NCI-H748 treated with DMSO at 0.1 percent for 48 hours (cell line): ENCODE measurements at places on chromosomes 11 and 22.

- no peak for DNase-seq
These were observed 31.1 kb downstream of the SDHAF2 start for GRCh38 chr11:61460986-61461385.

GRCh38 chr22:49361164-49361563 lies 466.5 kb downstream of the BRD1 start:
- DNase-seq = no peak

DNA sequence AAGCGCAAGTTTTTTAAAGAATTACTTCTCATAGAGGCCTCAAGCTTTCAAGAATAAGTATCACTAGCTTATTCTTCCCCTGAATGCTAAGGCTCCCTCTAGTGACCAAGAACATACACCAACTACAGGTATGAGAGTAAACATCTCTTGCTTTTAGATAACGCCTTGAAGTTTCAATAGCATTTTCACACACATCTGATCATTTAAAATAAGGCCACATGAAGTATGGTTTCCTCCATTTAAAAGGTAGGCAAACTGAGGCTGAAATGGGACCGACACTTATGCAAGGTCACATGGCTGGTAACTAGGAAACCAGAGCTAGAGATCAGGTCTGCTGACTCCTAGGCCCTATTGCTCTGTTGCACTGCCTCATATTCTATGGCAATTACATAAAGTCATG lies 66.5 kb downstream of the CCDC34 start:
- DNase-seq = peak; percentile 17

- DNase-seq = no peak
These were observed 47.2 kb downstream of the MRGPRX2 start for GRCh38 chr11:19013181-19013857.

DNA sequence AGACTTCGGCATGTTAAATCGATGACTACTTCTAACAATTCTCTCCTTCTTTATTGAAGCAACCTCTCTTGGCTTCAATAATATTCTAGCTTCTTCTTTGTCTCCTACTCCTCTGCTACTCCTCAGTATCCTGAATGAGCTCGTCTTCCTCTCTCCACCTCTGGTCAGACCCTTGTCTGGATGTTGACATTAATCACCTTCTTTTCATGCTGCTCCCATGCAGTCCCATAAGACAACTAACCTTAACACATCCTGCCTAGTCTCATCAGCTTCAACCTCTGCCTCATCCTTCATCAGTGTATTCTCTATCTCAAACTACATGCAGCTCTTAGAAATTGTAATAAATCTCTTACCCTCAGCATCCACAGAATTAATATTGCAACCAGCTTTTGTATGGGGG lies 695.6 kb downstream of the CNTN5 start:
- DNase-seq = no peak

DNA sequence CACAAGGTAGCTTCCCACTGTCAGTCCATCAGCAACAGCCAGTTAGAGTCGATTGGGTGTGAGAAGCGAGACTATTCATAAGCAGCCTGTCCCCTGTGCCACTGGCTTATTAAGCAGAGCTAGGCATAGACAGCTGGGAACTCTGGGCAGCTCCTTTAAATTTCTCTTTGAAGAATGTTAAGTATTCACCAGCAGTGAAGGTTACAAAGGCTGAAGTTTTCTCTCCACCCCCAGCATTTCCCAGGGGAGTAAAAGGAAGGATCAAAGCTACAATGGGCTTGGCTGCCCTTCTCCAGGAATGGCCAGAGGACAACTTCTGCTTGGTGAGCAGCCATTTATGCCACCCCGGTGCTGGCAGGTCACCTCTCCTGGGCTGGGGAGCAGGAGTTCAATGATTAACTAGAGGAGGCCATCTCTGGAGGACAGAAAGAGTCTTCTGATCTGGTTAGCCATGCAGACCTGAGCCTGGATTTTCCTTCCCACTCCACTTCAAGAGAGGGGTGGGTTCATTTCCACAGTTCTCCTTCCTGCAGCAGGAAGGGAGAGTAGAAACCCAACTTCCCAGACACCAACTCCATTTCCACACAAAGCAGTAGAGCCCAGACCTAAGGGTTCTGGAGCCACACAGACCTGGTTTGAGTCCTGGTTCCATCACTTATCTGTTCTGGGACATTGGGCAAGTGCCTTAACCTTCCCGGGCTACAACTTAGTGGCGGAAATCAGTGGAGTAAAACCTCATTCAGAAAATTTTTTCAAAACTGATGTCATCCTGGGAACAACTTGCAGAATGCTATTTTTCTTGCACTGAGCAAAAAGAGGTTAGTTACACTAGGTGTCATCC lies 22.6 kb downstream of the POU2AF3 start:
- DNase-seq = no peak

- no peak for DNase-seq
These were observed 1052.7 kb upstream of the CNTN5 start for GRCh38 chr11:97968071-97968470.

- no peak for DNase-seq
These were observed 163.0 kb upstream of the CCDC179 start for GRCh38 chr11:23023319-23023718.

DNA sequence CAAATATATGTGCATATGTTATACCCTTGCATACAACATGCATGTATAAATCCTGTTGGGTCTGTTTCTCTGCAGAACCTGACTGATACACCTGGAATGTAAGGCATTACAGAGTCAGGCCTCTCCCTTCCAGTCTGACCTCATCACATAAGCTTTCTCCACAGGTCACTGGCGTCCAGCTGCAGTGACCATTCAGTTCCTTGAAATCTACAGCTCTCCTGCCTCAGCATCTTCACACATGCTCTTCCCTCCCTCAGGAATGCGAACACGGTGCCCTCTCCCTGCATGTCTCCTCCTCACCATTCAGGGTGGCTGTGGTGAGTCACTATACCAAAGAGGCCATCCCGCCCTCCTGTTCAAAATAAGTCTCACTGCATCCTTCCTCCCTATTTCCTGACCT lies 657.8 kb upstream of the B3GAT1 start:
- DNase-seq = no peak

GRCh38 chr11:29119707-29120618 lies 896.9 kb downstream of the KCNA4 start:
- DNase-seq = no peak

- no peak for DNase-seq
These were observed 119.3 kb downstream of the WNT11 start for GRCh38 chr11:76086743-76087635.

- DNase-seq = no peak
These were observed 29.6 kb upstream of the LRRC55 start for GRCh38 chr11:57152134-57152533.

- no peak for DNase-seq
These were observed 43.2 kb upstream of the YPEL1 start for GRCh38 chr22:21778705-21779363.

- no peak for DNase-seq
These were observed 154.3 kb downstream of the ADAMTS15 start for GRCh38 chr11:130602641-130603334.

DNA sequence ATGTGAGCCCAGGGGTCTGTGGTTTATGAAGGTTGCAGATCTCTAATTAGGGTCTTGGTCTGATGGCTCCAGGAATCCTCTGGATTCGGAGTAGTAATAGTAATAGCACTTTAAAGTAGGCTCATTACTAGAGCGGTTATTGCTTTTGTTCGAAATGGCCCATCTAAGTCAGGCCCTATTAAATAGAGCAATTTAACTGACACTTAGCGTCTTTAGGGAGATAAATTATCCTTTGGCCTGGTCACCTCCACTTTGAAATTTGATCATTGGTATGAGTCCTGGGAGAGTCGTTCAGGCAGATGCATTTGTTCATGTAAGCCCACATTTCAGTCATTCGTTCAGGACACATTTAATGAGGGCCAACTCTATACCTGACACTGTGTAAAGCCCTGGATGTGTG lies 54.8 kb downstream of the LDLRAD3 start:
- DNase-seq = no peak

DNA sequence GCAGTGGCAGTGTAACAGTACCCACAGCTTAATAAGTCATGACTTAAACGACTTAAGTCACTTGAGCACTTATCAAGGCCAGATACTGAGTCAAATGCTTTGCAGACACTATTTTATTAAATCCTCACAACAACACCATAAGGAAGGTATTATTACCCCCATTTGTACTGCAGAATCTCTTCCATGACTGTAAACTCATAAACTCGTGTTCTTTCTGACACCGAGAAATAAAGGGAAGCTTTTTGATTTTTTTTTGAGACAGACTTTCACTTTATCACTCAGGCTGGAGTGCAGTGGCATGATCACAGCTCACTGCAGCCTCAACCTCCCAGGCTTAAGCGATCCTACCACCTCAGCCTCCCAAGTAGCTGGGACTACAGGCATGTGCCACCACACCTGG lies 103.8 kb downstream of the ABTB2 start:
- DNase-seq = no peak

DNA sequence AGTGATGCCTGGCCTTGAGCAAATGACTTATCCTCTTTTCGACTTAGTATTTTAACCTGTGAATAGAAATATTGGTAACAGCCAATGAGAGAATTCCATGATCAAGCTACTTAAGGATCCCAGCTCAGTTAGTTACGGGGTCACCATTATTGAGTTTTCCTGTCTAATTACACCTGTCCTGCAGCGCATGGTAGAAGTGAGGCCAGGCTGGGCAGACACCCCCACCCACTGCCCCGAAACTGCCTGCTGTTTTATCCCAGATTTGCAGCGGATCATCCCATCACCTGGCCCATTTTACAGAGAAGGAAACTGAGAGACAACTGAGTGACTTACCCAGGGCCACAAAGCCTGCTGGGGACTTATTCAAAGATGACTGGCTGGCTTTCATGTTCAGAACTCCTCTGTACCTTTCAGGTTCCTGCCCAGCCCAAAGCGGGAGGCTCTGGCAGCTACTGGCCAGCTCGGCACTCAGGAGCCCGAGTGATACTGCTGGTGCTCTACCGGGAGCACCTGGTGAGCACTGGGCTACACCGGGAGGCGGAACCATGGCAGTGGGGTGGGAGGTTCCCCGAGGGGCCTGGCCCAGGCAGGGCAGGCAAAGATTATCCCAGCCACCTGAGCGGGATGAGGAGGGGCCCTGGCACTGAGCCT lies 1.4 kb downstream of the MUS81 start:
- DNase-seq = no peak

- DNase-seq = no peak
These were observed 8.3 kb downstream of the IL17RA start for GRCh38 chr22:17093081-17093480.

DNA sequence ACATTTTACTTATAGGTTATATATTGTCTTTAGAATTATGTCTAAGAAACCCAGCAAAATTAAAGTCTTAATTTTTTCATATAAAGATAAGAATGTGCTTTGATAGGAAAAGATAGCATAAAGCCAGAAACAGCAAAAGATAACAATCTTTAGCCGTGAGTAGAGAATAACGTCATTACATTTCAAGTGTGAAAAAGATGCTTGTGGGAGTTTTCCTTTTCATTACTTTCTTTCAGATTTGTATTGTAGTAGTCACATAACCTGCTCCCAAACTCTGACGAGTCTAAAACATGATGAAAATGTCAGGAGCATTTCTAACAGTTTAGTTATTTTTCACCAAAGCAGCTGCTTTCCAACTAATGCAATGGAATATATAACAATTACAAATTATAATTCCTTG lies 31.3 kb downstream of the ARFGAP3 start:
- no peak for DNase-seq

DNA sequence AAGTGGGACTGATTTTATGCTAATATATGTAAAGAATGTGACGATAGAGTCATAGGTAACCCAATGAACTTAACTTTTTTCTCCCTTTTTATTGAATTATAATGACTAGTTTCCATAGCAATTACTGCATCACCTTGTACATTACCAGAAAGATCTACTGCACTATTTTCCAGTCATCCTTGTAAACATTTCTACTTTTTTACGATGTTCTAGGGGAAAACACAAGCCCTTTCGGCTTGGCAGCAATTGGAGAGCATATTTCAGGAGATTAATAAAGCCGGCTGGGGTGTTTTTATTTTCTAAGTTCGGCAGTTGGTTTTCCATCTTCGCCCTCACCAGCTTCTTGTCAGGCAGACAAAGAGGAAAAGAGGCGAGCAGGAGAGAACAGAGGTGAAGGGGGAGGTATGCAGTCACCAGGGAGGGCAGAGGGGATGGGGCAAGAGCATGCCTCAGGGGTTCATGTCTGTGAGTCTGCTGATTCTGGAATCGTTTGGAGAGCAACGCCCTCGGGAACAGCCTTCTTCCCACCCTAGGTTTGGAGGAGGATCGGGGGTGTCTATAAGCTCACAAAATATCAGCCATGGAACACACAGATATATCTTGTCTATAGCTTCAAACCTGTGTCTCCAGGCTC lies 476.4 kb downstream of the MIAT start:
- DNase-seq = no peak

- no peak for DNase-seq
These were observed 2339.7 kb upstream of the RAG2 start for GRCh38 chr11:38937709-38938108.

DNA sequence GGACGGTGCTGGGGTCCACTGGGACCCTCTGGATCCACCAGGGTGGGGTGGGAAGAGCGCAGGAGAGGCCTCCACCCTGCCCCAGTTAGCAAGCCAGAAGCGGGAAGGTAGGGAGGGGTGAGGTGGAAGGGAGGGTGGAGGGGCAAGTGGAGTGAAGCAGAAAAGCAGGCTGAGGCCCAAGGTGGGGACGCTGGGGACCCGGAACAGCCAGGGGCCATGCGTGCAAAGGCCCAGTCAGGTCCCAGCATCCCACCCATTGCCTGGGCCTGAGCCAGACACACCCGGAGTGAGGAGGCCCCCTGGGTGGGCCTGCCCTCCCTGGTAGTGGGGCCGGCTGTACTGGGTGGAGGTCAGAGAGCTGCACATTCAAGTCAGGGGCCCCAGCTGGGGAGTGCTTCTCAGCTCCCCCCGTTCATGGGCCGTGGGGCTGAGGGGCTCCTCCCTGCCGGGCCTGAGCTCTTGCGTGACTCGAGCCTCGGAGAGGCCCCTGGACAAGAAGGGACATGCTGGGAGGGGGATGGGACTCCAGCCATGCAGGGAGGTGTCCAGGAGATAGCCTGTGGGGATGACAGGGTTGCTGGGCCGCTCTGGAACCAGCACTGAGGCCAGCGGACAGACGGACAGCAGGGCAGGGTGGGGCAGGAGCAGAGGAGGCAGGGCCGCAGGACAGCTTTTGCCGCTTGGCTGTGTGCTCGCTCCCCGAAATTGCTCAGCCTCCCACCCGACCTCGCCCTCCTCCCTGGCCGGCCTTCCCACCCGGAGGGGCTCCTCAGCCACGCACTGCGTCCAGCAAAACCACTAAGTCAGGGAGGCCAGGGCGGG lies 7.7 kb downstream of the TNNT3 start:
- no peak for DNase-seq

- no peak for DNase-seq
These were observed 9.8 kb downstream of the LGALS2 start for GRCh38 chr22:37569921-37570660.

DNA sequence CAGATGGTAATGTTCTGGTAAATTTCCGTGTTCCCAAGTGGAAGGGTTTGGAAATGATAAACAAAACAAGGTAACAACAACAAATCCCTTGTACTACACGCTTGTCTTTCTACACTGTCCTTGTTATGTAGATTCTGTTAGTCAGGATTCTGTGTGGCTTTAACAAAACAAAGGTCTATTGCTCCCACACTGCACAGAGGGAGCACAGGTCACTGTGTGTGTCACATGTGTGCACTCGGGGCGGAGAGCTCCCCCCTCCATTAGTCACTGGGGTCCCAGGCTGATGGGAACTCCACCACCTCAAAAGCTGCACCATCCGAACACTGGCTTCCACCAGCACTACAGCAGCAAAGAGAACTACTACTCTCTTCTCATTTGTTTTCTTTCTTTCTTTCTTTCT lies 227.9 kb downstream of the NTM start:
- DNase-seq = no peak
